ENCODE measurements at places on chromosomes 4 and X.

DNA sequence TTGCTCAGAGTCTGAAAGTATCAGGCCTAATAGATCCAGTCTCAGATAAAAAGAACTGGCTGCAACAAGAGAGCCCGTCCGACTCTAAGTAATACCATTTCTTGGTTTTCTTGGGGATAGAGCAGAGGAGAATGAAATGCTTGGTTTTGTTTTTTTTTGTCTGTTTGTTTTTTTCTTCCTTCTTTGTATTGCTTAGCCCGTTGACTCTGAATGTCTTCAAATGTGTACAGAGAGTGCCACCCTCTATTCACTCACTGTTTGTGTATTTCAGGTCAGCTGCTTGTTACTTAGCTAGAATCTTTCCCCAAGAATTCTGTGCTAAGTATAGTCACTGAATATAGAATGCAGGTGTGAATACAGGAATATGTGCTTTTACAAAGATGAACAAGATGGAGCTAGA lies 5.7 kb upstream of the TMEM156 start:
- no peak for DNase-seq

DNA sequence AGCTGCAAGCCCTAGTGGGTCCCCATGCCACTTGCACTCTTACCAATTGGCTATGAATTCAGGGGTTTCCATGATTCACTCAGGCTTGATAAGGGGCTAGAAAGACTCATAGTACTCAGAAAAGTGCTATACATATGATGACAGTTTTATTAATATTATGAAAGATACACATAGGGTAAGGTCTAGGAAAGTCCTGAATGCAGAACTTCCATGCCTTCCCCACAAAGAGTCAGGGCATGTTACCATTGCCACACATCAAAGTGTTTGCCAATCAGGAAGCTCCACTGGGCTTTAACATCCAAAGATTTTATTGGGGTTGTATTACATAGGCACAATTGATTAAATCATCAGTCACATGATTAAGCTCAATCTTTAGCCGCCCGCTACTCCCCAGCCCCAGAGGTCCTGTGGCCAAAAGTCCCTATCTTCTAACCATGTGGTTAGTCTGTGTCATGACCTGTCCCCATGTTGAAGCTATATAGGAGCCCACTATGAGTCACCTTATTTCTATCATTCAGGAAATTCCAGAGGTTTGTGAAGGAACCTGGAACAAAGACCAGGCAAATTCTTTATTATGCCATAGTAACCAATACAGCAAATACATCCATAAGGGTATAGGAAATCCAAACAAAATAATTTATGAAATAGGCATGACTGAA lies 635.6 kb downstream of the STPG2 start:
- DNase-seq, result no peak

DNA sequence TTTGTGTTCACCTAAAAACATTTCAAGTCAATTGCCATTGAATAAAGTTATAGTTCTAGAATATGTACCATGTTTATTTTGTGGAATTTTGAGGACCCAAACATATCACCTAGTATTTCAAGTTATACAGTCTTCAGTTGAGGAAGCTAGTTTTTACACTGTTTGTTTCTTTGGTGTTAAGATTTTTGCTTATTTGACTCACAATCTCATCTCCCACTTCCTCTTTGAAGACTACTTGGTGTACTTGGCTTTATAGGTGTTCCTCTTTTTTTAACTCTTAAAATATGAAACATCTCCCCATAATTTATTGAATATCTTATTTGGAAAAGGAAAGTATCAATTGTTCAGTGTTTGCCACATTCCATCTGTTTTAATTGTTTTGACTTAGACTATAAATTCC lies 675.4 kb downstream of the RAPGEF2 start:
- DNase-seq, result no peak

- DNase-seq, result no peak
Measured at GRCh38 chr4:109389369-109390114, 44.1 kb upstream of the SEC24B start.

DNA sequence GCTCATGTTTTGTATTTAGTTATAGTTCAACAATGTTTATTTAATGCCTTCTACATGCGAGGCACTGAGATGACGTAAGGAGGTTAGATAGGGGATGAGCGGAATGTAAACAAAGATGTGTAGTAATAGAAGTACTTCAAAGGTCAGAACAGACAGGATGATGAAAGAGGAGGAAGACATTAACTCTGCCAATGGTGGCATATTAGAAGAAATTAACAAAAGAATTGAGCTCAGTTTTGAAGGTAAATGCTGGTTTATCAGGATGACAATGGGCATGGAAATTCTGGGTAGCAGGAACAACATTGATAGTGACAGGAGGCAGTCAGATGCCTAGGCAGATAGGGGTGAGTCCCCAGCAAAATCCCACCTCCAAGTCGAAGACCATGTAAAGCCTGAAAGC lies 62.3 kb upstream of the PGRMC2 start:
- no peak for DNase-seq

DNA sequence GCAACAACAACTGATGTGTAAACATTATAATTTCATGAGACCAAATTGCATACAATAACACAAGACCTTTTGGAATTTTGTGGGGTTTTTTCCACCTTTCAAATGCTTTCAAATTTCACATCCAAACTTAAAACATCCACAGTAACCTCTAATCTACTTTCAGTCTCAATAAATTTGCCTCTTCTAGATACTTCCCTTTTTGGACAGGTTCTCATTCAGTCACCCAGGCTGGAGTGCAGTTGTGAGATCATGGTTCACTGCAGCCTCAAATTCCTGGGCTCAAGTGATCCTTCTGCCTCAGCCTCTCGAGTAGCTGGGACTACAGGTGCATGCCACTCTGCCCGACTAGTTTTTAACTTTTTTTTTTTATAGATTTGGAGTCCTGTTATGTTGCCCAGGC lies 556.6 kb downstream of the NLGN4X start:
- no peak for DNase-seq
